ENCODE measurements at places on chromosomes 12 and 14. TPM values are rescaled to one million over a fixed set of nuclear protein-coding genes. Genes with fewer than 3 reads are reported as not detected.

ERP27 gene
- 1.2 TPM for total RNA-seq

PMCH gene
- total RNA-seq: not detected

PLA2G1B gene
- not detected for total RNA-seq

CD4 gene
- not detected for total RNA-seq

SLC24A4 gene
- not detected for total RNA-seq

TARBP2 gene
- total RNA-seq: 35.4 TPM

KRT78 gene
- not detected for total RNA-seq

HVCN1 gene
- total RNA-seq: 7.0 TPM

RNF31 gene
- total RNA-seq: 523 TPM

SERPINA12 gene
- total RNA-seq: not detected

All from stomach (tissue), 19 donors.